ENCODE measurements at places on chromosomes 7 and 10.

GRCh38 chr7:22173685-22174573, 183.0 kb downstream of the RAPGEF5 start:
- peak; percentile 10 for DNase-seq

- no peak for DNase-seq
These were observed 255.4 kb upstream of the LYZL1 start for GRCh38 chr10:29033311-29033940.

DNA sequence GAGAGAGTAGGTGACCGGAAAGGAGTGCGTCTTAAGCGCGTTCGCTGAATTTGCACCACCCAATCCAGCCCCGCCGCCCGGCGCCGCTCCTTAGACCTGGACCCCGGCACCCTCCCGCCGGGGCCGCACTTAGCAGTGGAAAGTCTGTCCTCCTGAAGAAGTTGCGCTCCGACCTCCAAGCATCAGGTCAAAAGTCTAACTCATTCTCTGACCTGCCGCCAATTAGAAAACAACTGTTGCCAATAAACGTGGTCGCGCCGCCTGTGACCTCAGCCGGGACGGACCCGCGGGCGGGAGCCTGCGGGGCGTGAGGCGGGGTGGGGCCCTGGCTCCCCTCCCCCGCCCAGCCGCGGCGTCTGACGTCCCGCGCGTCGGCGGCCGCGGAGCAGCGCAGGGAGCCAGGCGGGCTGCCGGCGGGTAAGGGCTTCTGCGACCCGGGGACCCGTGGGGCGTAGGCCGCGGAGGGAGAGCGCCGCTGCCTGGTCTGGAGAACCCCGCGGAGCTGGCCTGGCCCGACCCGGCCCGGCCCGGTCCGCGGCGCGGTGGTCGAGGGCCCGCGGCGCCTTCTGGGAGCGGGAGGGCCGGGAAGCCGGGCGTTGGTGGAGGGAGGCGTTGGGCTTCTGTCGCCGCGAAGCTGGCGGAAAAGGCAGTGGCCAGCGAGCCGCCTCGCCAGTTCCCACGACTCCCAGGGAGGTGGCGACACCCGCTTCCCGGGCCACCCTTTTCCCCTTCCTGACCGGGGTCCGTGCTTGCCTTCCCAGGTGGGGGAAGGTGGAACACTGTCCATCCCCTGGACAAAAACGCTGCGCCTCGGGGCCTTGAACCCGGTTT, at the start of gene BCAP29:
TSS of gene BCAP29 (plus strand) at position 362 of the 831 bp plus-strand sequence. CDS start 527 bp downstream, outside the sequence.
- peak; percentile 71 for DNase-seq

DNA sequence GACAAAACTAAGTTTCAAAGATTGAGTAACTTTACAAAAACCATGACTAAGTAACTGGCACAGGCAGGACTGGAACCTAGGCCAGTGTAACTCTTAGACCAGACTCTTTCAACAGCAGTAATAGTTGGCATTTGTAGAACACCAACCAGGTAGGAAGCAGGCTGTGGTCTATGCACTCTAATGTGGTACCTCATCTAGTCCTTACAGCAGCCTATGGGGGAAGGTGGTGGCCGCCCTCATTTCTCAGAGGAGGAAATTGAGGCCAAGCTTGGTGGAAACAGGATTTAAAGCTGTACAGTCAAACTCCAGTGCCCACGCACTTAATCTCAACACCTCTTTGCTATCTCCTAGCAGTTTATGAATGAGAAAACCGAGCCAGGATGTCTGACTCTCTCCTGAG, 165.4 kb upstream of the LRGUK start:
- DNase-seq, result no peak

GRCh38 chr7:117582219-117582704, 102.4 kb downstream of the CFTR start:
- DNase-seq, result no peak

- no peak for DNase-seq
These were observed 49.6 kb upstream of the PSMG3 start for GRCh38 chr7:1619152-1620079.

- DNase-seq, result no peak
These were observed 40.3 kb downstream of the PRF1 start for GRCh38 chr10:70562036-70562755.

DNA sequence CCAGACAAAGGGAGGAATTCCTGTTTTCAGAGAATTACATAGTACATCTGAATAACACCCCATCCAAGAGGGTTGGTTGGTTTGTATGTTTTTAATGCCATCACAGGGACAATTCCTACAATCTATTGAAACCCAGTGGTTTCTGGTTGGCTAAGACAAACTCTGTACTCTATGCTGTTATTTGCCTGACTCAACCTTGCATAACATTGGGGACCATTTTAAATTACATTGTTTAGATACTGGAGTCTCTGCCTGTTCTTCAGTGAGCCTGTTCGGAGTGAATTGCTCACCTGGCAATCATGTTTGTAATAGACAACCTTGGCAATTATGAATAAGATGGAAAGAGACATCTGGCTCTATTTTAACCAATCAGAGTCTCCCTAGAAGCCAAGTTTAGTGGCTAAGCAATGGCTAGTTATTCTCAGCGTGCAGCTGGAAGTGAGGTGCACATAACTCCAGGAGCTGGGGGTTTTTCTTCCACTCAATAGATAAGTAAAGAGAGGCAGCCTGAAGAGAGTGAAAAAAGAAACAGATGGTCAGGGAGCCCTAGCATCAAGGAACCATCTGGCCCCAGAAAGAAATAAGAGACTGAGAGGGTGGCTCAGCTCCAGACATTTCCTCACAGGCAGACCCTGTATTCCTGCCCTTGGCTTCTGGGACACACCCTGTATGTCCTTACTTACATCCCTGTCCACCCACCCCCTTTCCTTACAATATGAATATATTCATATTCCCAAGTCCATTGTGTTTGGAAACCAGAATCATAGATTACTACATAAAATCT, 21.2 kb upstream of the SLC35G1 start:
- DNase-seq, result no peak

- DNase-seq, result no peak
These were observed 28.8 kb upstream of the TSPAN33 start for GRCh38 chr7:129115676-129116075.

DNA sequence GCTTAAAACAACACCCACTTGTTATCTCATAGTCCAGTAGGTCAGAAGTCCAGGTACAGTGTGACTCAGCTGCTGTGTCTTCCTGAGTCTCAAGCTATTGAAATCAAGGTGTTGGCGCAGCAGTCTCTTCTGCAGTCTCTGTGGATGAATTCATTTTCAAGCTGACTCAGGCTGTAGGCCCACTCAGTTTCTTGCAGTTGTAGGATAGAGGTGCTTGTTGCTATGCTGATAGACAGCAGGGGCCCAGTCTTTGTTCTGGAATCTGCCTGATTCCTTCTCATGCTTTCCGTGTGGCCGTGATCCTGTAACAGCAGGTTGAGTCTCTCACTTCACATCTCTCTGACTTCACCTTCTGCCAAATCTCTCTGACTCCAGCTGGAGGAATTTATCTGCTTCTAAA, 400.4 kb upstream of the POM121L12 start:
- no peak for DNase-seq

DNA sequence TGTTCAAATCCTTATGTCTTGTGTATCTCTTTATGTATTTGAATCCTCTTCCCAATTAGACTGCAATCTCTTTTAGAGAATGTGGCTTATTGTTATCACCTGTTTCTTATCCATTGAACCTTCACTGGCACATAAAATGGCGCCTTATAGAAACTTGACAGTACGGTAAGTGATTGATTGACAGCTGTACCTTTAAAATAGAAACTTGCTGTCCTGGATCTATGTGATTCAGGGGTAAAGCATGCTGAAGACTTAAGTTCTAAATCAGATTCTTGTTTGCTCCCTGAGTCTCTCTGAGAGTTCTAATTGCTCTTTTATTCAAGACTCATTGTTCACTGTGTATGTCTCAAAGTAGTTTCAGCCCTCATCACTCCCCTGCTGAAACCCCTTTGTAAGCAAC, 91.3 kb downstream of the CACNB2 start:
- DNase-seq, result no peak

DNA sequence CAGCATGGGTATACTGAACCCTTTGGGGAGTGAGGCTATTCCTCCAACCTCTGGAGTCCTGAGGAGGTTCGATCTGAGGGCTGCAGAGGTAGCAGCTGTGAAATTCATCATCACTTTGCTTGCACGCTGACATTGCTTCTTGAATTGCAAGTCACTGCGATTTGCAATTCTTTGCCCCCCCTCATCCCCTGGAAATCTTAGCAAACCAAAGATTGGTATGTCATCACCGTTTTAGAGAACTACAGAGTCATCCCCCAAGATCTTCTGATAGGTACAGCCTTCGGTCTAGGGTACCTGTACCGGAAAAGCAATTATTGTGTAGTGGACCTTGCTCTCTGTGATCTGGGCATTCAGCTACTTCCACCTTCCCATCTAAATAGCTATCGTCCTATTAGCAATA, 192.6 kb downstream of the KLF6 start:
- DNase-seq, result no peak

- DNase-seq, result no peak
These were observed 248.2 kb downstream of the TCERG1L start for GRCh38 chr10:131063311-131063710.

Measured in CD4-positive, alpha-beta T cell treated with Interleukin-6 for 4 hours (primary cell).